Kidney (tissue), 22 donors: ENCODE measurements at places on chromosomes 11 and 22.

- peak; percentile 38 for DNase-seq
Measured at GRCh38 chr11:7525424-7525823, 11.6 kb downstream of the PPFIBP2 start.

DNA sequence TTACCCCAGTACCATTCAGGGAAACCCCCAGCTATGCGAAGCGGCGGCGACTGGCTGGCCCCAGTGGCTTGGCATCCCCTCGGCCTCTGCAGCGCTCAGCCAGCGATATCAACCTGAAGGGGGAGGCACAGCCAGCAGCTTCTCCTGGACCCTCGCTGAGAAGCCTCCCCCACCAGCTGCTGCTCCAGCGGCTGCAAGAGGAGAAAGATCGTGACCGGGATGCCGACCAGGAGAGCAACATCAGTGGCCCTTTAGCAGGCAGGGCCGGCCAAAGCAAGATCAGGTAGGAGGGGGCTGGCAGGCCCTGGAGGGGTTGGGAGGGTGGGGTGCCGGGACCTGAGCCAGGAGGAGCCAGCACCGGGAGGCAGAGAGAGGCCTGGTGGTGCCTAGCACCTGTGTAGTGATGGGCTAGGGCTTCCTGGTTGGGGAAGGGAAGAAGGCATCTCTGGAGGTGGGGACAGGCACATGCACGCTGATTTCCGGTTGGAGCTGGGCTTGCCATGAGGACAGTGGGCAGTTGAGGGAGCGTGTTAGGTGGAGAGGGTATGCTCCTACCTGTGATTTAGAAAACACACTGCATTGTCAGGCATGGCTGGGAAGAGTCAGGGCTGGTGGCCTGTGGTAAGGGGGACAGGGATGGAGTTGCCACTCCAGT is 22.3 kb downstream of the SHANK3 start:
- peak; percentile 61 for DNase-seq

DNA sequence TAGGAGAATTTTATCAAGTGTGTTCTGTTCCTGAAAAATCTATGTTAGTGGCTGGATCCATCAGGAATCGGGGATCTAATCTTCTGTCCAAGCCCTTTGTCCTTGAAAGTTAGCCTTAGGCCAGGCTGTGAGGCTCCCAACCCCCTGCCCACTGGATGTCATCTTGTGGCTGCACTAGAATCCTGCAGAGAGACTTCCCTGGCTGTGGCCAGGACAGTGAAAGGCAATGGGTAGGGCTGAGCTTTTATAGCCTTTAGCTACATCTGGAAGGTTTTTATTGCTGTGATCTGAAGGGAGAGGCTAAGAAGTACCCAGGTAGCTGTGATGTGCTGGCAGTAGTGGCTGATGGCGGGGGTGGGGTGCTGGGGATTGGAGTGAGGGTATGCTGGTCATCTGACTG is 2.1 kb downstream of the OAF start:
- DNase-seq: no peak

GRCh38 chr22:46696614-46697013 is 41.4 kb downstream of the CERK start:
- DNase-seq: no peak

DNA sequence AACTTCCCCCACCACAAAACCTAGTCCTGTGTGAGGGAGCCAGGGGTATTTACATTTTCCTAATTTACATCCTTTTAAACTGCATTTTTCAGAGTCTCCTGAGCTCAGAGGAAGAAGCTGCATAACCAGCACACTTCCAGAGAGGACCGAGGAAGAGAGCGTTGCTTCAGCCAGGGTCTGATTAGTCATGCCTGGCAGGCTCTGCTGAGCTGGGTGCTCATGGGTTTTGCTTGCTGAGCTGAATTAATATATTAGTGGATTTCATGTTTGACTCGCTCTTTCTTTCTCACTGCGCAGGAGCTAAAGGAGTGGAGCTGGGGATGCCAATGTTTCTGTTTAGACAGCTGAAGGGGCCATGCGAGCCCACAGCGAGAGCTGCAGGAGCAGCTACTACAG is 539.3 kb upstream of the B3GAT1 start:
- no peak for DNase-seq

GRCh38 chr11:113248702-113249490 is 65.5 kb upstream of the TTC12 start:
- DNase-seq: no peak

DNA sequence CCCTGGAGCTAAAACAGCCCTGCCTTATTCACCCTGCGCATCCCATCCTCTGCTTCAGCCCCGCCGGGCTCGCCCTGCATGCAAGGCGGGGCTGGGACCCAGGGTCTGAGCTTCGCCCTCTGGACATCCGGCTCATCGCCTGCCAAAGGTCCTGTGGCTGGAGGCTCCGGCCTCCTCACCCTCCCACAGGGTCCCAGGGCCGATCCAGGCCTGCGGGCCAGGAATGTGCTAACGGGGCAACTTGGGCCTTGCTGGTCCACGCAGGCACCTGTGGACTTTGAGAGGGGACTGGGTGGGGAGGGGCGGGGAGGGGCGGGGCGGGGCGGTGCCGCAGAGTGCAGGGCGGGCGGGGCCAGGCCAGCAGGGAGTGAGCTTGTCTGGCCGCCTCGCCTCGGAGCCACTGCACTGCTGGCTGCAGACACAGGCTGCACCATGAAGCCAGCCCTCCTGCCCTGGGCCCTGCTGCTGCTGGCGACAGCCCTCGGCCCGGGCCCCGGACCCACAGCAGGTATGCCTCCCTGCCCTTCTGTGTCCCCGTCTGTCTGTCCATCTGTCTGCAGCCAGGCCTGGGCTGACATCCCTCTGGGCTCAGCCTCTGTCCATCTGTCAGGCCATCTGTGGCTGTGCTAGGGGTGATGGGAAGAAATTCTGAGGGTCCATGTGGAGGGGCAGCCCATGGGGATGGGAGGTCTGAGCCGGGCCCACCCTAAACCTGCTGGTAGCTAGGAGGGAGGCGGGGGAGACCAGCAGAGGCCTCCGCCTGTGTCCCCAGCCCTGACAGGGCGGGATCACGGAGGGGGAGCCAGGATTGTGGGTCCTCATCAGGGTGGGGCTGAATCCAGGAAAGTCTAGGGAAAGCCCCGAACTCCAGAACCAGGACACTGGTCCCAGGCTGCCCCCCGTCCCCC is at the start of gene SUSD2:
Gene SUSD2, plus strand, starts transcription at position 400 of the 908 bp plus-strand sequence. Its CDS starts 33 bp downstream, at position 433.
- no peak for DNase-seq

- DNase-seq: no peak
Measured at GRCh38 chr11:94862926-94863880, 95.0 kb downstream of the AMOTL1 start.

GRCh38 chr22:32584650-32585049 is 110.0 kb downstream of the FBXO7 start:
- DNase-seq: no peak

GRCh38 chr11:2929531-2929949 is 320 bp upstream of the PHLDA2 start:
- no peak for DNase-seq

DNA sequence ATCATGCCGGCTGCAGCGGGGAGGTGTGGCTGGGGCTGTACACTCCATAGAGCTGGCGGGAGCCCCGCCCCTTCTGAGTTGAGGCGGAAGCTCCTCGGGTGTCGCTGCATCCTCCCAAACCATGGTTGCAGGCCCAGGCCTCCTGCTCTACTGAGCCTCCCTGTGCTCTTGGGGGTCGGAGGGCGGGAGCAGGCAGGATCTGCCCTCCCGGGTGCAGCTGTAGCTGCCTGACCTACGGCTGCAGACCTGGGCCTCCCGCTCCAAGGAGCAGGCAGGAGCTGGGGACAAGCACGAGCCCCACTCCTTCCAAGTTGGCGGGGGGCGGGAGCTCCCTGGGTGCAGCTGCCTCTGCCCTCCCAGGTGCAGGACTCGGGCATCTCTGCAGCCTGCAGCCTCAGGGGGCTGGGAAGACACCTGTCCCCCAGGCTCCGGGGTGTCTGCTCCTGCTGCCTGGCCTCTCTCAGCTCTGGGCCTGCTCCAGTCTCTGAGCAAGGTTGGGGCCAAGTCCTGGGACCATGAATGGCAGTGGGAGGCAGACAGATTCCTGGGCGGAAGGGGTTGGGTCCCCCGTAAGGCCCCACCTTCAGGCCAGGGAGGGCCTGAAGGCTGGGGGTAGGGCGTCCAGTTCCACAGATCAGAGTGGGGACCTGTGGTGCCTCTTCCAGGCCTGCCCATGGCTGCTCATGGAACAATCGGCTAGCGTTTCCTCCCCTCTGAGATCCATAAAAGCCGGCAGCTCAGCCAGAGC is 46.4 kb upstream of the SC5D start:
- no peak for DNase-seq

DNA sequence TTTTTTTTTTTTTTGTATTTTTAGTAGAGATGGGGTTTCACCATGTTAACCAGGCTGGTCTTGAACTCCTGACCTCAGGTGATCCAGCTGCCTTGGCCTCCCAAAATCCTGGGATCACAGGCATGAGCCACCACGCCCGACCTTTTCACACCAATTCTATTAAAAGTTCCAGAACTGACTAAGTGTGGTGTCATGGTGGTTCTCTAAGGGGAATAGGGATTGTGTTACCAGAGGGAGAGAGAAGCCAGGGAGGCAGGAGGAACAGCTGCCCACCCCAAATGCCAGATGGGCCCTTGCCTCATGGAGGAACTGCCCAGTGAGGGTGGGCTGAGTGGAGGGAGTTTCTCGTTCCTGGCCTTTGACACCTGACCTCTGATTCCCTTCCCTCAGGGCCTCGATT is 5.9 kb downstream of the RPS6KA4 start:
- DNase-seq: no peak
